Activated T-helper 2 cell treated with anti-CD3 and anti-CD28 coated beads, Interferon-gamma antibody, Interleukin-2, Interleukin-4, amounts not matched to agents 10 μg/mL and 5 μg/mL and 100 μg/mL, durations not matched to agents 14 hours and 24 hours and 36 hours (primary cell): ENCODE measurements at places on chromosomes 3 and 15. TPM values are rescaled to one million over a fixed set of nuclear protein-coding genes. Genes with fewer than 3 reads are reported as not detected.

DNA sequence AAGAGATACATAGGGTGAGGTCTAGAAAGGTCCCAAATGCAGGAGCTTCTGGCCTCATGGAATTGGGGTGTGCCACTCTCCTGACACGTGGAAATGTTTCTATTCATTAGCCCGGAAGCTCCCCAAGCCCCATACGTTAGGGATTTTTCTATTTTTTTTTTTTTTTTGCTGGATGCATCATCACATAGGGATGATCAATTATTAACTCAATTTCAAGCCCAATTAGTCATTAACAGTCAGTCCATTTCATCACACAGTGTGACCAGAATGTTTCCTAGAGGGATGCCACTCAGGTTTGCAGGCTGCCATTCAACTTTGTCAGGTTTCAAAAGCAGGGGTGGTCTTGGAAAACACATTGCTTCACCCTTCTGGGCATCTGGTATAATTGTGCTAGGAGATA is 40.7 kb upstream of the MKRN3 start:
- no peaks in the 10 kb centered on the region for H3K4me1 ChIP-seq
- DNase-seq = no peak
- H3K27ac ChIP-seq = no peak overlapping the region

PPP1R14D gene
- total RNA-seq = not detected in 2 replicates

- H3K4me1 ChIP-seq = no peaks in the 10 kb centered on the region
- no peaks in the 10 kb centered on the region for H3K36me3 ChIP-seq
- no peak for DNase-seq
- H3K27ac ChIP-seq = no peak overlapping the region
- H3K27me3 ChIP-seq = no peaks in the 10 kb centered on the region
Observed at GRCh38 chr15:100429116-100429728, 87.4 kb upstream of the ADAMTS17 start.

MESP1 gene
- 7.1 and 7.5 TPM in 2 replicates for total RNA-seq

DNA sequence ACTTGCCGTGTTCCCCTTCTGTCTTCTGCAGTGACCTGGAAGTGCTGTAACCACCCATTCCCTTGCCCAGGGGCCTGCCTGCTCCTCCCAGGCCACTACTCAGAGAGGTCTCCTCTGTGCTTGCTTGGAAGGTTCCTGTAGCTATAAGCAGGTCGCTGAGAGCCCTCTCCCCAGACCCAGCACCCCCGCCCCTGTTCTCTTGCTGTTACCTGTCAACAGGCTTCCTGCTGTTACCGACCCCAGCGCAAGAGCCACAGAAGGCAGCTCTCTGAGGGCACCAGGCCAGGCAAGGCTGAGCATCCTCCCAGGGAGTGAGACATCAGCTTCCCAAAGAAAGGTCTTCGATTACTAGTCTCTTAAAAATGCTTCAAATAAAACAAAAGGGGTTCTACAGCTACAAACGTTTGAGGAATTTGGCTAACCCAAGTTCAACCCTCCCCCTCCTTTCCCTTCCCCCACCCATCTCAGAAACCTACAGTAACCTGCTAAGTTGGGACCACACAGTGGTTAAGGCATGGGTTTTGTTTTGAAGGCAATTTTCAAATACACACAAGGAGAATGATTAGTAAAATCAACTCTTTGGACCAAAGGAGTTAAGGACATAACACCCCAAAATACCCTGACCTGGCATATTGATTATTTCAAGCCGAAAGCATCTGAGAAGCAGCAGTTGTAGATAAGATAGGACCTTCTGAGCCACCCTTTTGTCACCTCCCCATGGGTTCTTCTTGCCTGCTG is 74.9 kb upstream of the MFGE8 start:
- no peaks in the 10 kb centered on the region for H3K36me3 ChIP-seq
- no peaks in the 10 kb centered on the region for H3K4me1 ChIP-seq
- DNase-seq = no peak
- H3K27ac ChIP-seq = no peak overlapping the region
- peaks cover 4% of the 10 kb centered on the region for H3K27me3 ChIP-seq

GRCh38 chr15:41018534-41018933 is 65.3 kb downstream of the CHAC1 start:
- H3K4me3 ChIP-seq = no peak overlapping the region
- H3K36me3 ChIP-seq = peaks cover 59% of the 10 kb centered on the region
- H3K27me3 ChIP-seq = no peaks in the 10 kb centered on the region
- no peak overlapping the region for H3K27ac ChIP-seq

RBPMS2 gene
- 0.09 TPM in 2 replicates for total RNA-seq

DNA sequence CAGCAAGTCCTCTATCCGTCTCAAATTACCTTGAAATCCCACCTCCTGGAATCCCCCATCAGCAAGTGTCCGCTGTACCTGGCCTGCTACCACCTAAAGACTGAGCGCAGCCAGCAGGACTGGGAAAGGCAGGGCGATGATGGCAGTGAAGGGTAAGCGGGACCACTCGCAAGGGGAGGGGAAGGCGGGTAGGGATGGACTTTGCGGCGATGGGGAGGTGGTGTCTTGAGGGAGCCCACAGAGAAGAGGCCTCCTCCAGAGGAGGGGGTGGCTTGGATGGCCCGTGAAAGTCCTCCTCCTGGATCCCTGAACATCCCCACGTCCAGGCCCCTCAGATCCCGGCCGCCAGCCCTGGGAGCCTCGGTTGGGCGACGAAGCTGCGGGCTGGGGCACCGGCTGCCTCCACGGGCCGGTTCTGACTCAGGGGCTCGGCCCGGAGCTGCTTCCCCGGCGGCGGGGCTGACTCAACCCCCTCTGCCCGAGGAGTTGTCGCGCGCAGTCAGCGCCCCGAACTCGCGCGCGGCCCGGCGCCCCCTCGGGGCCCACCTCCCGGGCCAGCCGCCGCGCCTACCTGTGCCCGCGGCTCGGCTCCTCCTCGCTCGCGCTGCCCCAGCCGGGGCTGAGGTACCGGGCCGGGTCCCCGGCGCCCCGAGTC is 512 bp downstream of the LARP6 start:
- H3K4me1 ChIP-seq = peaks cover 3% of the 10 kb centered on the region
- no peak overlapping the region for H3K27ac ChIP-seq
- no peaks in the 10 kb centered on the region for H3K36me3 ChIP-seq
- H3K4me3 ChIP-seq = no peak overlapping the region
- no peak for DNase-seq
- H3K27me3 ChIP-seq = peaks cover 70% of the 10 kb centered on the region

GRCh38 chr3:171373711-171374110 is 86.5 kb downstream of the TNIK start:
- no peak for DNase-seq
- peaks cover 49% of the 10 kb centered on the region for H3K4me1 ChIP-seq
- H3K4me3 ChIP-seq = no peak overlapping the region
- H3K27ac ChIP-seq = no peak overlapping the region
- peaks cover 12% of the 10 kb centered on the region for H3K36me3 ChIP-seq
- no peaks in the 10 kb centered on the region for H3K27me3 ChIP-seq

GRCh38 chr3:56133423-56133822 is 334.8 kb downstream of the ERC2 start:
- no peak for DNase-seq
- no peaks in the 10 kb centered on the region for H3K36me3 ChIP-seq
- H3K27me3 ChIP-seq = peaks cover 13% of the 10 kb centered on the region
- H3K27ac ChIP-seq = no peak overlapping the region
- peaks cover 10% of the 10 kb centered on the region for H3K4me1 ChIP-seq
- no peak overlapping the region for H3K4me3 ChIP-seq

DNA sequence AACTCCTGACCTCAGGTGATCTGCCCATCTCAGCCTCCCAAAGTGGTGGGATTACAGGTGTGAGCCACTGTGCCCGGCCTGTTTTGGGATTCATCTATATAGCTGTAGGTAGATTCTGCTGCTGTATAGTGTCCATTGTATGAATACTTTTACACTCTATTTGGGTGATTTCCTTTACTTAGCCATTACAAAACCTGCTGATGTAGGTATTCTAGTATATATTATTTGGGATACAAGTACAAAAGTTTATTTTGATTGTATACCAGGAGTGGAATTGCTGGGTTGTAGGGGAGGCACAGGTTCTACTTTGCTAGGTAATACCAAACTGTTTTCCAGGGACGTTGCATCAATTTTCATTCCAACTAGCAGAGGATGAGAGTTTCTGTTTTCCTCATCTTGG is 9.5 kb upstream of the OXSR1 start:
- no peak overlapping the region for H3K27ac ChIP-seq
- peaks cover 30% of the 10 kb centered on the region for H3K4me1 ChIP-seq
- DNase-seq = no peak
- no peak overlapping the region for H3K4me3 ChIP-seq

DNA sequence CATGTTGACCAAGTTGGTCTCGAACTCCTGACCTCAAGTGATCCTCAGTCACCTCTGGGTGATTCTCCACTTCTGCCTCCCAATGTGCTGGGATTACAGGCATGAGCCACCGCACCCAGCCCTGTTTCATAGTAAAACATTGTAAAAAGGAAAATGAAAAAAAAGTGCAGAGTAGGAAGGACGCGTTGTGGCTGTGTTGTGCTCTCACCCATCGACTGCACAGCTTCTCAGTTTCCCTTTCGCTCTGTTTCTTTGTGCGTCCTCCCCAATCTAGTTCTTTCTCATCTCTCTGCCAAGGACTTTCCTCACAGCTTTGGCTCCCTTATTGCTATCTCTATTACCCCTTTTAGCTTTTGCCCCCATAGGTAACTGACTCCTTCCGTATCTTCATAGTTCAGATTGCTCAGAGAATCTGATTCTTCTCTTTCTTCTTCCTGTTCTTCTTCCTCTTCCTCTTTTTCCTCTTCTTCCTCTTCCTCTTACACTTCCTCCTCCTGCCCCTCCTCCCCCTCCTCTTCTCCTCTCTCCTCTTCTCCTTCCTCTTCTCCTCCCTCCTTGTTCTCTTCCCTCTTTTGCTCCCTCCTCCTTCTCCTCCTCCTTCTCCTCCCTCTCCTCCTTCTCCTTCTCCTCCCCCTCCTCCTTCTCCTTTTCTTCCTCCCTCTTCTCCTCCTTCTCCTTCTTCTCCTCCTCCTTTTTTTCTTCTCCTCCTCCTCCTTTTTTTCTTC is 81.1 kb upstream of the VGLL4 start:
- peaks cover 40% of the 10 kb centered on the region for H3K27me3 ChIP-seq
- no peaks in the 10 kb centered on the region for H3K36me3 ChIP-seq
- DNase-seq = no peak
- H3K4me1 ChIP-seq = peaks cover 10% of the 10 kb centered on the region
- no peak overlapping the region for H3K27ac ChIP-seq

ADIPOQ gene
- not detected in 2 replicates for total RNA-seq

DNA sequence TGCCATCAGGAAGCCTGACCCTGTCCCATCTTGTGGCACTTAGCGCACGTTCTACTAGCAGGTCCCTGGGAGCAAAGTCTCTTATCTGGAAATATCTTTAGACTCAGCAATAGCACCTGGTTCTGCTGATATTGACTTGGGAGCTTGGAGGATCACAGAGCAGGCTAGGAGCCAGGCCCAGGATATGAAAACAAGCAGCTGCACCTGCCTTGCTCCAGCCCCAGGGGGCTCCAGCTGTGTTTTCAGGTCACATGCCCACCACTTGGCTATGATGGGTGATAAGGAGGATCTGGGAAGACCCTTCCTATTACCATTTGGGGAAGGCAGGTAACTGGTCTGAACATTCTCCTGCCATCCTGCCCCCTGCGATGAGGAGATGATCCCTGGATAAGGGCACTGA is 87.8 kb downstream of the C3orf70 start:
- no peak overlapping the region for H3K4me3 ChIP-seq
- no peaks in the 10 kb centered on the region for H3K27me3 ChIP-seq
- no peak overlapping the region for H3K27ac ChIP-seq
- no peaks in the 10 kb centered on the region for H3K4me1 ChIP-seq
- H3K36me3 ChIP-seq = no peaks in the 10 kb centered on the region
- no peak for DNase-seq

ONECUT1 gene
- total RNA-seq = not detected in 2 replicates

DNA sequence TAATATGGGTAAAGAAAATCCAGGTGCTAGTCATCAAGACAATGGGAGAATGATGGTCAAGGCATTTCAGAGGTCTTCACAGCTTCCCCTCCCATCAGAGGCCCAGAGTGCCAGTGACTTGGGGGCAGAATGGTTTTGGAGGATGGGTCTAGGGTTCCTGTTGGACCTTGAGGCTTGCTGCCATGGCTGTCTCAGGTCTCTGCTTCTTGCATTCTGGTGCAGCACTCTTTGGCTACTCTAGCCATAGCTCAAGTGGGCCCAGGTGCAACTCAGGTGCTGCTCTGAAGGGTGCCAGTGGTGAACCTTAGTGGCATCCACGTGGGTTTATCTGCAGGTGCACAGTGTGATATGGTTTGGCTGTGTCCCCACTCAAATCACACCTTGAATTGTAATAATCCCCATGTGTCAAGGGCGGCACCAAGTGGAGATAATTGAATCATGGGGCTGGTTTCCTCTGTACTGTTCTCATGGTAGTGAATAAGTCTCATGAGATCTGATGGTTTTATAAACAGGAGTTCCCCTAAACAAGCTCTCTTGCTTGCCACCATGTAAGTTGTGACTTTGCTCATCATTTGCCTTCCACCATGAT is 48.5 kb upstream of the PEX5L start:
- no peaks in the 10 kb centered on the region for H3K4me1 ChIP-seq
- no peak overlapping the region for H3K4me3 ChIP-seq
- H3K36me3 ChIP-seq = no peaks in the 10 kb centered on the region

DNA sequence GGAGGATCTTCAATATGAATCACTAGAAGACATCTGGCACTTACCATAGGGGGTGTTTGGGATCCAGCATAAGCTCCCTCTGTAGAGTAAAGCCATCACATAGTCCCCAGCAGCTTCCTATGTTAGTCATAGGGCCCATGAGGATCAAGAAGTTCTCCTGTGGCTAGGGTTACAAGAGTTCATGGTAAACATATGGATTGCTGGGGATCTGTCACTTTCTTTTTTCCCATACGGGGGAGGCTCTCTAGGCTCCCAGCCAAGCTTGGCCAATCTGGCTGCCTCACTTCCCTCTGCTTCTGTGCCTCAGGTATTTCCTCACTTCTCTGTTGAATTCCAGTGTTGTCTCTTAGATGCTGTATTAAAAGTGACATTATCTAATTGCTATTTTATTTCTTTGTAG is 597.9 kb downstream of the PDCD6IP start:
- no peak overlapping the region for H3K27ac ChIP-seq
- no peak overlapping the region for H3K4me3 ChIP-seq
- no peak for DNase-seq
- H3K36me3 ChIP-seq = no peaks in the 10 kb centered on the region

DNA sequence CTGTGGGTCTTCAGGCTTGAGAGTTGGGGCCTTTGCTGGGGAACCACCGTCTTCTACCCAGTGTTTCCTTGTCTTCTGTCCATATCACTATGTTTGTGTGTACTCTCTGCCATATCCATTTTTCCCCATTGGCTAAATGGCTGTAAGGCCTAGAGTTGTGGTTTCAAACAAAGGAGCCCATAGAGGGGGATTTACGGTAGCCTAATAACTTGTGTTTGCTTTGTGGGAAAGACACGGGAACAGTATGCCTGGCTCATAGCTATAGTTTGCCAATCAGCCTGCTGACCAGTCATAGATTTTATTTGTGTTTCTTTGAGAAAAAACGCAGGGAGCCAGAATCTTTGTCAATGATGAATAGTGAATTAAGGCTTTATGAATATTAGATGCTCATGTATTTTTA is 554.8 kb downstream of the NAALADL2 start:
- no peaks in the 10 kb centered on the region for H3K27me3 ChIP-seq
- DNase-seq = no peak
- no peaks in the 10 kb centered on the region for H3K4me1 ChIP-seq
- H3K27ac ChIP-seq = no peak overlapping the region
- H3K4me3 ChIP-seq = no peak overlapping the region

DNA sequence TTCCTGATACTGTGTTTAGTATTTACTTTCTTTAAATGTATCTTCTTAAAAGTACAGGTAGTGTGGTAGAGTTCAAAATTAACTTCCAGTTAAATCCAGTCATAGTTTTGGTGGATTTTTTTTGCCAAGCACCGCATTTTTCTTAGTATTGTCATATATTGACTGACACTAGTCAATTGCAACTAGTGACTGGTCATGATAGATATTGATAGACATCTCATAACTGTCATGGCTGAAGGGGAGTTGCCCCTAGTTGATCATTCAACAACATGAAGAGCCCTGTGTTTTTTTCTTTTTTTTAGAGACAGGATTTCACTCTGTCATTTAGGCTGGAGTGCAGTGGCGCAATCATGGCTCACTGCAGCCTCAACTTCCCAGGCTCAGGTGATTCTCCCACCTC is 22.1 kb downstream of the RAB8B start:
- peaks cover 74% of the 10 kb centered on the region for H3K4me1 ChIP-seq
- H3K27me3 ChIP-seq = no peaks in the 10 kb centered on the region
- DNase-seq = no peak
